Effector CD4-positive, alpha-beta T cell (primary cell): ENCODE measurements at places on chromosomes 16 and 17.
A peak's percentile ranks its signal among the peaks of the same experiment; 100 is the strongest.

GRCh38 chr17:15384142-15384787, 42.9 kb upstream of the TEKT3 start:
- DNase-seq = no peak

GRCh38 chr16:78437352-78437968, 338.0 kb downstream of the WWOX start:
- DNase-seq = peak; percentile 19

DNA sequence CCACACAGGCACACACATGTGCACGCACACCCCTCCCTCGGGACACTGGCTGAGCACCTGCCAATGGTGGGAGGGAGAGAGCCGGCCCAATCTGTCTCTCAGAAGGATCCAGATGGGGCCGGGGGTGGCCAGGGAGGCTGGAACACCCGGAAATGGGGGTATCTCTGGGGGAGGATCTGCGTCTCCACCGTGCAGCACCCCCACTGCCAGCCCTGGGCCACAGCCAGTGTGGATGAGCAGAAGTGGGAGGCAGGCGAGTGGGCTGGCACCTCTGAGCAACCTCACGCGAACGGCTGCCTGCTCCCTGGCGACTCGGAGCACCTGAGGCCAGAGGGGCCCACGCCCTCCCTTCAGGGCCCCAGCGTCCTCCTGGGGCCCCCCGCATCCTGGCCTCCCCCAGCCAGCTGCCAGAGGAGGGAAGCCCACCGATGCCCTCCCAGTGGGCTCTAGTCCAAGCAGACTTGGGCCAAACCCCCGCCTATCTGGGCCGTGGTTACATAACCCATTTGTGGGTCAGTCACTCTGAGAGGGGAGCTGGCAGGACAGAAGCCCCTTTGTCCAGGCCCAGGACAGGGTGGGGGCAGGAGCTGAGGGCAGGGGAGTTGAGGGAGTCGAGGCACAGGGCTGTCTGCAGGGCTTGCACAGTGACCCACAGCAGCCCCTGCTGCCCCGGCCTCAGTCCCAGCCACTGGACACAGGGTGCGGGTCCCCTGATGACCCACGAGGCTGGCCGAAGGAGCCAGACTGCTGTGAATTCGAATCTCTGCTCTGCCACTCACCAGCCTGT, 5.6 kb downstream of the CASKIN1 start:
- DNase-seq = no peak

DNA sequence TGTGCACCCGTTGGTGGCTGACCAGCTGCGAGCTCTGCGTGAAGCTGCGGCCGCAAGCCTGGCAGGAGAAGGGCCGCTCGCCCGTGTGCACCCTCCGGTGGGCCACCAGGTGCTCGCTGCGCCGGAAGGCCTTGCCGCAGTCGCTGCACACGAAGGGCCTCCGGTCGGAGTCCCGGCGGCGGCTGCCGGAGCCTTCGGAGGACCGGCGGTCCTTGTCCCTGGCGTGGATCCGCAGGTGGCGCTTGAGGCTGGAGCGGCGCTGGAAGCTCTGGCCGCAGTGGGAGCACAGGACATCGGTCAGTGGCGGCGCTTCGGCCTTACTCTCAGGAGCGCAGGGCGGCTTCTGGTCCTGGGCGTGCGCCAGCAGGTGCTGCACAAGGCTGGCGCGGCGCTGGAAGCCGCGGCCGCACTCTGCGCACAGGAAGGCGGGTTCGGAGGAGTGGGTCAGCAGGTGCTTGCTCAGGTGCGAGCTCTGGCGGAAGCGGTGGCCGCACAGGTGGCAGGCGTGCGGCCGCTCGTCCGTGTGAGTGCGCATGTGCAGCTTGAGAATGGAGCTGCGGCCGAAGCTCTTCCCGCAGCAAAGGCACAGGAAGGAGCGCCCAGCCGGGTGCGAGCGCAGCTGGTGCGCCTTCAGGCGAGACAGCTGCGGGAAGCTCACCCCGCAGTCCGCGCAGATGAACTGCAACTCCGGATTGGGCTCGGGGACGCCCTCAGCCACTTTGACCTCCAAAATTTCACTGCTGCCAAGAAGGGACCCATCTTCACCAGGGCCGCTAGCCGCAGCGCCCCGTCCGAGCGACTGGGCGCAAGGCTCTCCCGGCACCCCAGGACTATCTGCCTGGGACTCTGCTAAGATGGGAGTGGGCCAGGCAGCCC, 9.1 kb downstream of the ZSCAN10 start:
- DNase-seq = no peak

DNA sequence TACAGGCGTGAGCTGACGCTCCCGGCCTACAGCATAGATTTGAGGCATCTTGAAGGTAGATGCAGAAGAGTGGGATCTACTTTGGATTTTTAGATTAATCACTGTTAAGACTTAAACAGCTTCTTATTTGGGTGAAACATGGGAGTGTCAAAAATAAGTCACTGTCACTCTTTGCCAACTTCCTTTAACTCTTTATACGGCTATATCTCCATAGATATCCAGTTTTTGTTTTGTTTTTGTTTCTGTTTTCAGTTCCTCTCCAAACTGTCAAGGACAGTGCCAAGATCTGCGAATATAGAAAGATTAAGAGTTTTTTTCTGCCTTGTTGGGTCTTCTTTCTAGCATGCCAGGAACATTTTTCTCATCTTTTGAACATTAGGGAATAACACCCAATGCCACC, 706.1 kb downstream of the WWOX start:
- no peak for DNase-seq

DNA sequence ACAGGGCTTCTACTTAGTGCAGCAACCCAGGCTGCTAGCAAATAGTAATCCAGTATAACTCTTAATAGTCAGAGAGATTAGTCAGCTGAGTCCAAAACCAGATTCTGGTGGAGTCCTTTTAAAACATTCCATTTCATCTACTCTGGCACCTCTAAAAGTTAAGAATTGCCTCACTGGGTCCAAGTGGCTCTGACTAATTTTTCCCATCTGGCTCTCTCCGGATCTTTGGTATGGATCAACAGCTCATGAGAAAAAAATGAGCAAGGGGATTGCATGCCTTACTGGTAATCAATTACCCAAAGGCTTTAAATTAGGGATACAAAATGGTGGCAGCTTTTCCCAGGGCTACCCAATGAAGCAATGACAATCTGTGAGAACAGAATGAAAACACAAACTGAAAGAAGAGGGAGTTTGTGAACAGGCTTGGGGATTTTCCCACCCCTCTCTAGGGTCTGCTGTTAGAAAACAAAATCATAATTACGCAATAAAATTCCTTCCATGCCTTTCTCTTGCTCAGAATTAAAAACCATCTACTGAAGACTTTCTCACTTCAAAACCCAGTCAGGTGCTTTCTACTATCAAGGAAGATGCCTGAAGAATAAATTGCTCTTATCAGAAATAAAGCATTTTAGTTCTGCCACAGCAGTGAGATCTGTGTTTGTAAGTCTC, 84.6 kb upstream of the PMFBP1 start:
- DNase-seq = no peak

DNA sequence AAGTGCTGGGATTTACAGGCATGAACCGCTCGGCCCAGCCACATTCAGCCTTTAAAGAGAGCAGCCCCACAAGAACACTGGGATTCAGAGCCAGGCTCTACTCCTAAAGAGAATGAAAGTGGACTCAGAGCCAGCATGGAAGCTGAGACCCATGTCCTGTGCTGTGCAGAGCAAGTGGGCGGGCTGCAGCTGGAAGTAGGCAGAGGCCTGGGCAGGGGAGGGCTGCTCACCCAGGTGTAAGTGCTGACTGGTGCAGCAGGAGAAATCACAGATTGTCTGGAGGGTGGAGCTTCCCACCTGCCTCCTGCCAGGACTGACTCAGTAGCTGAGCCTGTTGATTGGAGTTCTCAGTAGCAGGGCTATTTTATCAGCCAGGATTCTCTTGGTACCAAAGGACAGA, 178.7 kb downstream of the KATNIP start:
- DNase-seq = no peak

DNA sequence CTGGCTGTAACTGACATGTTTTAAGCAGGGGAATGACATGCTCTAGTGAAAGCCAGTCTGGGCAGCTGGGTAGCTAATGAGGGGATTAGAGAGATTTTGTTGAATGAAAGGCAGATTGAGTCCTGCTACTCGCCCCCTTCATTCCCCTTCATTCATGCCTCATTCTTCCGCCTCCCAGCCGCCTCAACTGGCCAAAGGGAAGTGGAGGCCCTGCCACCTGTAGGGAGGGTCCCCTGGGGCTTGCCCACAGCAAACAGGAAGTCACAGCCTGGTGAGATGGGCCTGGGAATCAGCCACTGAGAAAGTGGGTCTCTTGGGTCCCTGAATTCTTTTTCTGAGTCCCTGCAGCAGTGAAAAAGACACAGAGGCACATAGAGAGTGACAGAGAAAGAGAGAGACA, 1.1 kb upstream of the CD19 start:
- no peak for DNase-seq

- no peak for DNase-seq
These were observed 3.3 kb downstream of the TLCD3B start for GRCh38 chr16:30027588-30028437.

- no peak for DNase-seq
These were observed 67.2 kb downstream of the GTF3C1 start for GRCh38 chr16:27482397-27483087.

GRCh38 chr16:12530302-12530701, 273.4 kb downstream of the CPPED1 start:
- no peak for DNase-seq

GRCh38 chr17:11779892-11780291, 181.6 kb downstream of the DNAH9 start:
- no peak for DNase-seq

- no peak for DNase-seq
These were observed 27.4 kb upstream of the CACNA1H start for GRCh38 chr16:1125471-1125870.

DNA sequence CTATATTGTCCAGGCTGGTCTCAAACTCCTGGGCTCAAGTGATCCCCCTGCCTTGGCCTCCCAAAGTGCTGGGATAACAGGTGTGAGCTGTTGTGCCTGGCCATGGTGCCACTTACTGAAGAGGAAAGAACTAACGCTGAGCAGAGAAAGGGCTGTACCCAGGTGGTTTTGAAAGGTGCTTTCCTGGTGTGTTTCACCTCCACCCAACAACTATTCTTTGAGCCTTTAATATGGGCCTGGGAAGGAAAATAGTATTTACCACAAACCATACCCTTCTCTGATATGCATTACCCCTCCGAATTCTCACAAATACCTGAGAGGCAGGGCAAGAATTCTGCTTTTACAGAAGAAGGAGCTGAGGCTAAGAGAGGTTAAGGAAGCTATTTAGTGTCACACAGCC, 24.8 kb downstream of the KPNA2 start:
- no peak for DNase-seq

GRCh38 chr17:17940441-17940911, 31.7 kb downstream of the TOM1L2 start:
- no peak for DNase-seq

GRCh38 chr17:29838961-29839360, 91.1 kb downstream of the SSH2 start:
- DNase-seq = no peak

GRCh38 chr17:50064253-50065001, 8.5 kb downstream of the ITGA3 start:
- DNase-seq = no peak

- DNase-seq = no peak
These were observed 154.6 kb upstream of the CIBAR2 start for GRCh38 chr16:85266857-85267256.

DNA sequence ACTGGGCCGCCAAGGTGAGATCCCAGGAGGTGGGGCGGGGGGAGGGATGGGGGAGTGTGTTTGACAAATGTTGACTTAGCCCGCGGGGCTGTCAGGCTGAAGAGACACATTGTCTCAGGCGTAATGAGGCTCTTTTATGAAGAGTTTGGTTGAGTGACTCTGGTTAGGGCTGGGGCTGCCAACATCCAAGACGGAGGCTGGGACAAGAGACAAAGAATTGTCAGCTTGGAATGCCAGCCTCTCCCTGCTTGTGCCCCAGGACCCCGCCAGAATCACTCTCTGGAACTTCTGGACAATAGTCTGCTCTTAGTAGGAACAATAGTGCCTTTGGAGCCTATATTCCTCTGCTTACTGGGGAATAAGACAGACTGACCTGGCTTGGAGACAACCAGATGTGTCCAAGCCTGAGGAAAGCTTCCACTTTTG, 24.0 kb downstream of the PCTP start:
- no peak for DNase-seq

- DNase-seq = no peak
These were observed 27.0 kb downstream of the ABCC12 start for GRCh38 chr16:48128769-48129168.

- DNase-seq = no peak
These were observed 21.7 kb upstream of the VWA3A start for GRCh38 chr16:22070361-22071330.

DNA sequence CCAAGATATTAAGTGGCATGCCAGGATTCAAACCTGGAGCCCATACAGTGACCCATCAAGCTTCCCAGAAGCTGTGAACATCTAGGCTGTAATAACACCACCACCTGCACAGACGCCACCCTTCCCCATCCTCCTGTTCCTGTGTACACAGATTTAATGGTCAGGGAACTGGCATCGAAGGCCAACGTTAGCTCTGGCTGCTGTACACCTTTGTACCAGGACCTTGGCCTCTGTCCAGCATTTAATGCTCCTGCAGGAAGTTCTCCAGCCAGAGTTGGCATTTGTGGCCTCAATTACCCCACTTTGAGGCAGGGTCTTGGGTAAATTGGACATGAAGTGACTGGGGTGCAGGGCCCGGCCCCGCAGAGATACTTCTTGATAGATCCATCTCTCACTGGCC, 49.3 kb downstream of the SCNN1B start:
- no peak for DNase-seq

GRCh38 chr16:4663465-4663776, 29.9 kb upstream of the NUDT16L1 start:
- DNase-seq = no peak

DNA sequence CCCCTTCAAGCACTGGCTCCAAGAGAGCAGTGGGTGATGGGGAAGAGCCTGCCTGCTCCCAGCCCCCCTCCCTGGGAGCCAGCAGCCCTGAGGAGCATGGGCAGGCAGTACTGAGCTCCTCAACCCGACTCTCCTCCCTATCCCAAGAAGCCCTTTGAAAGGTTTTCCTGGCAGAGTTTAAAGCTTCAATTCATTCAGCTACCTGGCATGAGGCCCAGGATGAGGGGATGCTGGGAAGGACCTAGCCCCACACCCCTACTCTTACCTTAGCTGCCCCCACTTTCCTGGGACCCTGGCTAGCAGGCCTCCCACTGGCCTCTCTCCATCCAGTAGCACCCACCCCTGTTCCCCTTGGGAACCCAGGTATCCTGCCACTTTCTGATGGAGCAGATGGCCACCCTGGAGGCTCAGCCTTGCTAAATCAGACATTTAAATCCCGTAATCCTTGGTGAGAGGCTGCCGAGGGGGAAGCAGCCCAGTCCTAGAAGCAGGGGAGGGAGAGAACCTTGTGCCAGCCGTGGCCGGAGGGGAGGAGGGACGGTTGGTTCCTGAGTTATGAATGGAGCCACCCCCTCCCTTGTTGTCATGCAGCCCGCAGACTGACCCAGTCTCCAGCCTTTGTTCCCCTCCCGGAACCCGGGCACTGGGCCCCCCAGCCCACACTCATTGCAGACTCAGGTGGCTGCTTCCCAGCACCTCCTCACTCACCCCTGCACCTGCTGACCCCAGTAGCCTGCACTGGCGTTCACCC, 17.1 kb downstream of the ATP1B2 start:
- DNase-seq = no peak

- DNase-seq = no peak
These were observed at the start of gene SDK2 for GRCh38 chr17:73644145-73645049. TSS of gene SDK2 (minus strand) at chr17:73644445. CDS start at chr17:73644088, 357 bp downstream.

- no peak for DNase-seq
These were observed 15.0 kb downstream of the CNTNAP4 start for GRCh38 chr16:76292218-76292617.
